ENCODE measurements at places on chromosomes 7 and 10. TPM values are rescaled to one million over a fixed set of nuclear protein-coding genes. Genes with fewer than 3 reads are reported as not detected.

- ATAC-seq = no peak
Measured at GRCh38 chr7:37598824-37599223, 84.7 kb upstream of the GPR141 start.

- ATAC-seq = no peak
Measured at GRCh38 chr7:155007947-155008346, 5.0 kb upstream of the PAXIP1 start.

GRCh38 chr7:126940723-126941307, 311.9 kb downstream of the GRM8 start:
- ATAC-seq = peak; percentile 66

GRCh38 chr7:103525937-103526336, 79.9 kb upstream of the SLC26A5 start:
- ATAC-seq = no peak

GRCh38 chr7:83077328-83077727, 85.4 kb downstream of the PCLO start:
- ATAC-seq = no peak

- ATAC-seq = no peak
Measured at GRCh38 chr7:75756991-75757676, 14.9 kb downstream of the CCL26 start.

- ATAC-seq = no peak
Measured at GRCh38 chr7:13148548-13148947, 461.1 kb downstream of the ARL4A start.

SPDYE5 gene
- total RNA-seq = not detected

EN2 gene
- total RNA-seq = not detected

- no peak for ATAC-seq
Measured at GRCh38 chr7:75732764-75733630, 5.7 kb downstream of the HIP1 start.

CYP17A1 gene
- total RNA-seq = not detected

- ATAC-seq = no peak
Measured at GRCh38 chr10:119215371-119215770, 8.0 kb downstream of the GRK5 start.

CYP2C19 gene
- 0.16 TPM for total RNA-seq

GRCh38 chr7:139697056-139697455, 80.7 kb downstream of the HIPK2 start:
- no peak for ATAC-seq

DNA sequence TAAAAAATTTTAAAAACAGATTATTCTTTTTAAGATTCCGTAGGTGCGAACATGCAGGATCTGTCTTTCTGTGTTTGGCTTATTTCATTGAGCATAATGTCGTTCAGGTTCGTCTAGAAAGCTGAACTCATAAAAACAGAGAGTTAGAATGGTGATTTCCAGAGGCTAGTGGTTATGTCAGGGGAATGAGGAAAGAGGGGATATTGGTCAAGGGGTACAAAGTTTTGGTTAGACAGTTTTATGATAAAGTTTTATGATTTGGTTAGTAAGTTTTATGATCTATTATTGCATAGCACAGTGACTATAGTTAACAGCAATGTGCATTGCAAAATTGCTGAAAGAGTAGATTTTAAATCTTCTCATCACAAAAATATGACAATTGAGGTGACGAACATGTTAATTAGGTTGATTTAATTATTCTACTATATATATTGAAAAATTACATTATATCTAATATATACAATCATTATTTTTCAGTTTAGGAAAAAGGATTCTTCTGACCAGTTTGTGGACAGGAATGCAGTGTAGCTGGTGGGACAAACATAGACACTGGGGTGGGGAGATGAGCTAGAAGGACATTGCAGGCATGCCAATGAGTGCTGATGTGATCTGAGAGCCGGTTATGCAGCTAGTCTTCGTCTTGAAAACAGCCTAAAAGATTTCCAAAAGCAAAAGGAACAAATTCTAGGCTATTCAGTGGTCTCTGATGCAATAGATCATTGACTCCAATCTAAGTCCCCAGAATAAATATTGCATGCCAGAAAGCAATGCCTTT, 31.3 kb upstream of the MALRD1 start:
- ATAC-seq = no peak

DNA sequence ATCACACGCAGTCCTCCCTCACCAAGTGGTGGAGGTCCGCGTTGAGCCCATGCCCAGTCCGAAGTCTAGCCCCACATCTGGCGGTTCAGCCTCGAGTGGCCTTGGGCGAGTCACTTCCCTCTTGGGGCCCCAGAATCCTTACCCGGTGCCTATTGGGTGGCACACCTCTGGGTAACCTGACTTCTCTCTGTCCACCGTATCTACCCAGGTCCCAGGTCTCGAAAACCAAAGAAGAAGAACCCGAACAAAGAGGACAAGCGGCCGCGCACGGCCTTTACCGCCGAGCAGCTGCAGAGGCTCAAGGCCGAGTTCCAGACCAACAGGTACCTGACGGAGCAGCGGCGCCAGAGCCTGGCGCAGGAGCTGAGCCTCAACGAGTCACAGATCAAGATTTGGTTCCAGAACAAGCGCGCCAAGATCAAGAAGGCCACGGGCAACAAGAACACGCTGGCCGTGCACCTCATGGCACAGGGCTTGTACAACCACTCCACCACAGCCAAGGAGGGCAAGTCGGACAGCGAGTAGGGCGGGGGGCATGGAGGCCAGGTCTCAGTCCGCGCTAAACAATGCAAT, 4.3 kb downstream of the EN2 start:
- no peak for ATAC-seq

HABP2 gene
- total RNA-seq = not detected

- peak; percentile 93 for ATAC-seq
Measured at GRCh38 chr10:50527442-50528043, 96.2 kb downstream of the SGMS1 start.

DNA sequence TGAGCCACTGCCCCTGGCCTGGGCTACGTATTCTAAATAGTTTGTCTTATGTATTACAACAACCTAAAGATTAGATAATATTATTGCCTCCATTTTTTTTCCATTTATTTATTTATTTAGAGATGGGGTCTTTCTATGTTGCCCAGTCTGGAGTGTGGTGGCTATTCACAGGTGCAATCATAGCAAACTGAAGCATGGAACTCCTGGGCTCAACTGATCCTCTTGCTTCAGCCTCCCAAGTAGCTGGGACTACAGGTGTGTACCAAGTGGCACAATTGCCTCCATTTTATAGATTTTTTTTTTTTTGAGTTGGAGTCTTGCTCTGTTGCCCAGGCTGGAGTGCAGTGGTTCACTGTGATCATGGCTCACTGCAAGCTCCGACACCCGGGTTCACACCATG, 6.5 kb upstream of the TRA2A start:
- no peak for ATAC-seq

- ATAC-seq = no peak
Measured at GRCh38 chr7:18496341-18496700, 772 bp downstream of the HDAC9 start.

DNA sequence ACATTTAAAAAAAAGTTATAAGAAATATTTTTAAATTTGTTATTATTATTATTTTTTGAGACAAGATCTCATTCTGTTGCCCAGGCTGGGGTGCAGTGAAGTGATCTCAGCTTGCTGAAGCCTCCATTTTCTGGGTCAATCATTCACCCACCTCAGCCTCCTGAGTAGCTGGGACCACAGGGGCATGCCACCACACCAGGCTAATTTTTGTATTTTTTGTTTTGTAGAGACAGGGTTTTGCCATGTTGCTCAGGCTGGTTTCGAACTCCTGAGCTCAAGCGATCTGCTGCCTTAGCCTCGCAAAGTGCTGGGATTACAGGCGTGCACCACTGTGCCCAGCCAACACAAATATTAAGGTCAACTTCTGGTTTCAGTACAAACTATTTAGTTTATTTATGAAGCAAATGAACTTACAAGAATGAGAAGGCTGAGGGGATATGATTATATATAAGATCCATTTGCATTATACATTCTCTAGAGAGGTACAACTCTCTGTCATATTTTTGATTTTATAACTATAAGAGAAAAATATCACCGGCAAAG, 45.9 kb upstream of the FAM133B start:
- no peak for ATAC-seq

DNA sequence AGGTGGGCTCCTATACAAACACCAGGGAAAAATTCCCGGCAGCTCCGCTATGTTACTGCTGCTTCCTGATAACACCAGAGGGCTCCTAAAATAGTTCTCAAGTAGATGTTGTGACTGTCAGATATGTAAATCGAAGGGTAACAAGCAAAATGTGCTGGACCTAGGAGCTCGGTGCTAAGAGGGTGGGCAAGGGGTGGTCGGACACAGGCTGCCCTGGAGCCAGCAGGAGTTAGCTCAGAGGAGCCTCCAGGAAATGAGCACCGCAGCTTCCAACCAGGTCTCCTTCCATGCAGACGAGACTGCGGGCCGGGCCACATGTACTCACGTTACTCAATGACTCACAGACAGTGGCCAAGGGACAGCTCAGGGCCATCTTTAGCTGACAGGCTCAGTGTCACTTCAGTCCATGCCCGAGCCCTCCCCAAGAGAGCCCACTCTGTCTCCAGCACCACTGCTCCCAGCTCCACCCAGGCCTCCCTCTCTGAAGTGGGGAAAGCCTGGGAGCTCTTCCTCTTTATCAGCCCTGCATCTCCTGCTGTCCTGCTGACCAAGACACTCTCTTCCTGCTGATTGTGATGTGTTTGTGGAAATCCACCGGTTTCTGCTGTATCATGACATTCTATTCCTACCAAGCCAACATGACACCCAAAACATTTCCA, 37.2 kb upstream of the TMEM273 start:
- ATAC-seq = no peak

SLC26A4 gene
- 27.5 TPM for total RNA-seq

DNA sequence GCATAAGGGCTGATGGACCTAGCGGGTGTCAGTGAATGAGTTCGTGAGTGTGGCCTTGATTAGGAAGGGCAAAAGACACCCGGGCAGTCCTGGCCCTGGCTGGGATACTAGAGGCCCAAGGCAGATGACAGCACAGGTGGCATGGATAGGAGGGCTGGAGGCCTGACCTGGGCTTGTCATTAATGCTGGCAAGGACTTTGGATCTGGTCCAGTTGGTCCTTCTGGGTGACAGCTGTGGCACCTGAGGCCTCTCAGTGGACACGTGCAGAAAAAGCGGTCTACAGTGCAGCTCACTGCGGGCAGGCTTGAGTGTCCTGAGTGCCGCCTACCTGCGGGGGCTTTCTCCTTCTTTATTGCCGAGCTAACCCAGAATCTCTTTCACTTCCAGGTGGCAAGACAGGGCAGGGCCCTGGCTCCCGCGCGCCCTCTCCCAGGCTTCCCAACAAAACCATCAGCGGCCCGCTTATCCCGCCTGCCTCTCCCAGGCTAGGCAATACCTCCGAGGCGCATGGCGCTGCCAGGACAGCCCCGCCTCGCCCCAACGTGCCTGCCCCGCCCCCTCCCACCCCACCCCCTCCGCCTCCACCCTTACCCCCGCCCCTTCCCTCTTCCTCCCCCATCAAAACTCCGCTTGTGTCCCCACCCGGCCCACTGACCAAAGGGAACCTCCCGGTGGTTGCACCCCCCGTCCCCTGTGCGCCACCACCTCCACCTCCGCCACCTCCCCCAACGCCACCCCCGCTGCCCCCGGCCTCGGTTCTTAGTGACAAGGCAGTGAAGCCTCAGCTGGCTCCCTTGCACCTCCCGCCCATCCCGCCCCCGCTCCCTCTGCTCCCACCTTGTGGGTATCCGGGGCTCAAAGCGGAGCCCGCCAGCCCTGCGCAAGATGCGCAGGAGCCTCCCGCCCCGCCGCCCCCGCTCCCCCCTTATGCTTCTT, 77.4 kb downstream of the WIPF3 start:
- no peak for ATAC-seq

DNA sequence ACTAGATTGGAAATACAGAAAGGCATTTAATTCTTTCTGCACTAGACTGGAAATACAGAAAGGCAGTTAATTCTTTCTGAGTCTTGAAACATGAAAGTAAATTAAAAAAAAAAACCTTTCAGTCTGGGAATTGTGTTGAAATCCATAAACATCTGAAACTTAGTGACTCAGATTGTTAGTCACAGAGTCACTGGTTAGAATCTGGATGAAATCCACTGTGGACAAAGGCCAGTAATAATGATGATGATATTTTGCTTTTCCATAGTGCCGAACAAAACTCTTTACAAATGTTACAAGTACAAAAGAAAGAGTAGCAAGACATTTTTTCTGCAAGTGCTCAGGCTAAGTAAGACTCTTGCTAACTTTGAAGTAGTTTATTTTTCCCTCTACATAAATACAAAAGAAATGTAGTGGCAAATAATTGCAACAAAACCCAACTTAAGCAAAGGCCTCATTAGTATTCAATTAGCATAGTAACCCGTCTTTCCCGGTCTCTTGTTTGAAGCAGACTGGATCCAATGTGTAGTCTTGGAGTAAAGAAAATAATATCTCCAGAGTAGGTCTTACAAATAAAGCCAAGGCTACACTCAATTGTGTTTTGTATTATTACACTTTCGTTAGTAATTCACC, 5.8 kb upstream of the PRTFDC1 start:
- no peak for ATAC-seq

CLDN15 gene
- 23.1 TPM for total RNA-seq

DNA sequence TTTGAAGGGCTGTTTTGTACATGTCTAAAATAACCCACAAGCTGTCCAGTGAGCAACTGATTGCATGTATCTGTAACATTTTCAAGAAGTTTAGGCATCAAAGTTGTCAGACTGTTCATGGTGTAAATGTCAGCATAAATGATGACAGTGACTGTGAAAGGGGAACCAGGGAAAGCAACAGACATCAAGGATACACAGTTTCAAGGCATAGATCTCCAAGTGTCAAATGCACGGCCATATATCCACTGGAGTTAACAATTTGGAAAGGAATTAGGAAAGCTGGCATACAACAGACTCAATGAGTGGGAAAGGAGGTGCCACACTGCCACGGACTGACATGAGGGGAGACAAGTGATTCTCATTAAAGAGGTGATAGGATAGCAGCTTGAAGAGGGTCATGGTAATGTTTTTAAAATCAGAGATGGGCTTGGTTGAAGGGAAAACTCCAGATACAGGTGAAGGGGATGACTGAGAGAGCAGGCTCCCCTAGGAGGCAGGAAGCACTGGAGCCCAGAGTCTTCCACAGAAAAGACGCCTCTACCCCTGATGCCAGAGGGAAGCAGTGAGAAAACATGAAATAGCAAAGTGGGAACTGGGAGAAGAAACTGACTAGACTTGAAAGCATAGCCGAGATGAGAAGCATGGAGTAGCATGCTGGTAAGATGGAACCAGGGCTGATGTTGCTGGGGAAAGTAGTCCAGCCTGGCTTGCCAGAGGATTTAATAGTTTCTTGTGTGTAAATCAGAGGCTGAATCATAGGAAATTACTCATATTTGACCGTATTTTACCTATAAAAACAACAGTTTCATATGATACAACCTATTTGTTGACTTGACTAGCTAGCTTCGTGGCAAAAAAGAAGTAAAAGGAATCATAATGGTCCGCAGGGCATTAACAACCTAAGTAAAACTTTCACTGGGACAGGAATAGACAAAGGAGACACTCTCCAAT, 18.6 kb downstream of the NSMCE4A start:
- ATAC-seq = no peak

ABCA13 gene
- total RNA-seq = not detected

PLAU gene
- total RNA-seq = 0.37 TPM

PLEKHS1 gene
- not detected for total RNA-seq

GUSB gene
- total RNA-seq = 66.7 TPM

EPDR1 gene
- 0.56 TPM for total RNA-seq

- no peak for ATAC-seq
Measured at GRCh38 chr7:154767142-154767541, 235.8 kb downstream of the PAXIP1 start.

PSD gene
- 3.0 TPM for total RNA-seq

GRCh38 chr10:72062382-72062781, 26.0 kb downstream of the SPOCK2 start:
- no peak for ATAC-seq

SDK1 gene
- 0.06 TPM for total RNA-seq
